Activated CD4-positive, alpha-beta T cell treated with anti-CD3 and anti-CD28 coated beads, Interleukin-2, amount 10 ng/mL, durations not matched to agents 7 days and 5 days (primary cell): ENCODE measurements at places on chromosomes 7 and 10. TPM values are rescaled to one million over a fixed set of nuclear protein-coding genes. Genes with fewer than 3 reads are reported as not detected.

DNA sequence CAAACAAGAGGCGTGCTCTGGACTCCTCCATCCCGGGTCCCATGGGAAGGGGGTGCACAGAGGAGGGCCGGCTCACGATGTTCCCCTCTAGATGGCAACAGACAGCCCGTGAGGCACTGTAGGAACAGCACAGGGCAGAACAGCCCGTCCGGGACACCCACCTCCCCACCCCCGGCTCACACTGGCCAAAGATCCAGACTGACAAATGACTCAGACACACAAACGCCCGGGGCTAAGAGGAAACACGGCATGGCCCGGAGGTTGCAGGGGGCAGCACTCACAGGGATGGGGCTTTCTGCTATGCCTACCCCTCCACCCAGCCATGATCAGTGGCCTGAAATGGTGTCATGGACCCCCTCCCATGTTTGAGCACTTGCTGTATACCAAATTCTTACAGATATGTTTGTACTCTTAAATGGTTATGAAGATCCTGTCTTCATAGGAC, 4.9 kb upstream of the ELN start:
- no peak overlapping the region for H3K27ac ChIP-seq
- H3K4me1 ChIP-seq: no peaks in the 10 kb centered on the region
- no peaks in the 10 kb centered on the region for H3K36me3 ChIP-seq

- peaks cover 19% of the 10 kb centered on the region for H3K27me3 ChIP-seq
- H3K27ac ChIP-seq: no peak overlapping the region
- no peaks in the 10 kb centered on the region for H3K4me1 ChIP-seq
These were observed 458.1 kb downstream of the RPS24 start for GRCh38 chr10:78491812-78492211.

DNA sequence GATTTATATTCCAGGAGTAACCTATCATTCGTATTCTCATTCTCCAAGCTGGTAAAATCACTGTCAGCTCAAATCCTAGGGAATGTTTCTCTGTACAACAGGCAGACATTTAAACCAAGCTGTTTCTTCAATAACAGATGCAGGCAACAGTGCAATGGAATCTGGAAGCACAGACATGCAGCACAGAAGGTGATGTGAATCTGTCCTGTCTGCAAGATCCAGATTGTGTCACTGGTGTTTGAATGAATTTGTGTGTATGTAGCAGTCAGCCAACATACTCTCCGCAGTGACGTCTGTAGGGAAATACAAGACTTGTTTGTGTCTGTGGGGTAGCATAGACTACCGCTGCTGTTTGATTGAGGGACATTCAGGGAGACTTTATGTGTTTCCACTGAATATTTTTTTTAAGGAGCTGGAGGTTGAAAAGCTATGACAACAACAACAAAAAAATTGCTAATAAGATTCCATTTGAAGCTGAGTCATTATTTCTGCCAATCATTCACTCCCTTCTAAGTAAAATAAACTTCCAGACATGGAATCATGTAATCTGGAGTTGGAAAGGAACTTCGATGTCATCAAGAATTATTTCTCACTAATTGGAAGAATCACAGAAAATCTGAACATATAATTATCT, 122.9 kb upstream of the MYO3A start:
- H3K4me3 ChIP-seq: no peak overlapping the region
- no peak overlapping the region for H3K27ac ChIP-seq
- no peaks in the 10 kb centered on the region for H3K36me3 ChIP-seq
- H3K4me1 ChIP-seq: no peaks in the 10 kb centered on the region
- H3K27me3 ChIP-seq: no peaks in the 10 kb centered on the region
- DNase-seq: no peak

GRCh38 chr7:11573128-11573750, 258.8 kb downstream of the THSD7A start:
- DNase-seq: no peak
- H3K27ac ChIP-seq: no peak overlapping the region
- H3K4me1 ChIP-seq: no peaks in the 10 kb centered on the region
- H3K36me3 ChIP-seq: no peaks in the 10 kb centered on the region
- no peaks in the 10 kb centered on the region for H3K27me3 ChIP-seq

DNA sequence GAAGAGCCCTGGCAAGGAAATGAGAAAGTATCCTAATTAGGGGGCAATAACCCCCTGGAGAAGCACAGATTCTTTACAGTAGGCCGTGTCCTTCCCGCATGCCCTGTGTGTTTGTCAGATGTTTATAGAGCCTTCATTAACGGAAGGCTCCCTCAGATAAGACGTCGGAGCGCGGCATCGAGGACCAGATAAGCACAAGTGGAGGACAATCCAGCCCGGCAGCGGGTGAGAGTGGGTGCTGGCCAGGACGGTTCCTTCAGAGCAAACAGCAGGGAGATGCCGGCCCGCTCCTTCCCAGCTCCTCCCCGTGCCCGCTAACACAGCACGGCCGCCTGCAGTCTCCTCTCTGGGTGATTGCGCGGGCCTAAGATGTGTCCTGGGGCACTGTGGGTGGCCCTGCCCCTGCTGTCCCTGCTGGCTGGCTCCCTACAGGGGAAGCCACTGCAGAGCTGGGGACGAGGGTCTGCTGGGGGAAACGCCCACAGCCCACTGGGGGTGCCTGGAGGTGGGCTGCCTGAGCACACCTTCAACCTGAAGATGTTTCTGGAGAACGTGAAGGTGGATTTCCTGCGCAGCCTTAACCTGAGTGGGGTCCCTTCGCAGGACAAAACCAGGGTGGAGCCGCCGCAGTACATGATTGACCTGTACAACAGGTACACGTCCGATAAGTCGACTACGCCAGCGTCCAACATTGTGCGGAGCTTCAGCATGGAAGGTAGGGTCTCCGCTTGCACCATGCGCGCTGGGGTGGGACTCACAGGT, at the start of gene GDF2:
GDF2 (plus strand) TSS at position 155 of the 762 bp plus-strand sequence; CDS start at position 370, 215 bp downstream.
- no peak within 1 kb of the TSS for H3K27ac ChIP-seq
- no peak within 1 kb of the TSS for H3K4me3 ChIP-seq
- DNase-seq: no peak
- no peaks in the 10 kb centered on the region for H3K4me1 ChIP-seq

DNA sequence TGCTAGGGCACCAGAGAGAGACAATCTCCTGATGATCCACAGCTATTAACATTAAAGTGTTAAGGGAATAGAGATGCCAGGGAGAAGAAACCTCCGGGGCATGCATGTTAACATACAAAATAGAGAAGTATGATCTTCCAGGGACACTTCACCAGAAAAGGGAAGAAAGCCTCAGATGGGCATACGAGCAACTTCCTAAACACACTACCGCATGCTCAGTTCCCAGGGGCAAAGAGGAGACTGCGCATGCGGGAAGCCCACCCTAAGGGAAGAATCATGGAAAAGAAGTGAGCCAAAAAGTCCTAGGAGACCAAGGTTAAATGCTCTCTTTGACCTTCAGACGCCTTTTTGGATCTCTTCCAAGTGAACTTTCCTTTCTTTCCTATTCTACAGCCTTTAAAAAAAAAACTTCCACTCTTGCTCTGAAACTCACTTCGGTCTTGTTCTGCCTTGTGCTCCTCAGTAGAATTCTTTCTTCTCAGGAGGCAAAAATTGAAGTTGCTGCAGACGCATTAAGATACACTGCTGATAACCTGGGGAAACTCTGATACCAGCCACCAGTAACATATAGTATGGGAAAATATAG, 1211.3 kb downstream of the REEP3 start:
- DNase-seq: no peak
- no peaks in the 10 kb centered on the region for H3K4me1 ChIP-seq
- no peak overlapping the region for H3K27ac ChIP-seq
- no peak overlapping the region for H3K4me3 ChIP-seq
- no peaks in the 10 kb centered on the region for H3K27me3 ChIP-seq

DNA sequence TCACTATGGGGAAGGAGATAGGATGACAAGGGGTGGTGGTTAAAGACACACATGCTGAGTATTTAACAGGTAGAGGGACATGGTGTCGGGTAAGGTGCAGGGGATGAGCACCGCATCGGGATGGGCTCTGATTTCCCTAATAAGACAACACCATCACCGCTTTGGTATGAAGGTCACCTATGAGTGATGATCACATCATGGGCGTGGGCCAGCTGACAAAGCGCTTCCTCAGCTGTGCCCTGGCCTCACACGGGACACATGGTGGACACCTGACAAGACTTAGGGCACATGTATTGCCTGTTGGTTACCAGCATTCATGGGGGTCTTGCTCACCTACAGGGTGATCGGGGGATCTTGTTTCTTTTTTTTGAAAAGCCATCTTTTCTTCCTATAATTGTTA, 12.8 kb downstream of the C7orf57 start:
- DNase-seq: no peak
- peaks cover 22% of the 10 kb centered on the region for H3K4me1 ChIP-seq
- peaks cover 1% of the 10 kb centered on the region for H3K27me3 ChIP-seq
- H3K36me3 ChIP-seq: no peaks in the 10 kb centered on the region

GRCh38 chr7:146889806-146890555, 773.4 kb downstream of the CNTNAP2 start:
- H3K27me3 ChIP-seq: no peaks in the 10 kb centered on the region
- H3K4me1 ChIP-seq: no peaks in the 10 kb centered on the region
- no peak overlapping the region for H3K27ac ChIP-seq
- H3K4me3 ChIP-seq: no peak overlapping the region

GRCh38 chr7:31962246-31962645, 108.0 kb downstream of the PDE1C start:
- H3K27me3 ChIP-seq: no peaks in the 10 kb centered on the region
- H3K4me3 ChIP-seq: no peak overlapping the region
- H3K4me1 ChIP-seq: no peaks in the 10 kb centered on the region
- no peak for DNase-seq
- H3K27ac ChIP-seq: no peak overlapping the region

- H3K4me1 ChIP-seq: peaks cover 42% of the 10 kb centered on the region
- no peak overlapping the region for H3K4me3 ChIP-seq
- peaks cover 9% of the 10 kb centered on the region for H3K36me3 ChIP-seq
- no peak for DNase-seq
These were observed 12.2 kb upstream of the SVIL start for GRCh38 chr10:29646960-29647461.

- H3K4me1 ChIP-seq: peaks cover 2% of the 10 kb centered on the region
- no peak overlapping the region for H3K4me3 ChIP-seq
- H3K27me3 ChIP-seq: no peaks in the 10 kb centered on the region
- H3K27ac ChIP-seq: no peak overlapping the region
- DNase-seq: peak; percentile 20
These were observed 69.1 kb downstream of the MEST start for GRCh38 chr7:130560972-130561371.

DNA sequence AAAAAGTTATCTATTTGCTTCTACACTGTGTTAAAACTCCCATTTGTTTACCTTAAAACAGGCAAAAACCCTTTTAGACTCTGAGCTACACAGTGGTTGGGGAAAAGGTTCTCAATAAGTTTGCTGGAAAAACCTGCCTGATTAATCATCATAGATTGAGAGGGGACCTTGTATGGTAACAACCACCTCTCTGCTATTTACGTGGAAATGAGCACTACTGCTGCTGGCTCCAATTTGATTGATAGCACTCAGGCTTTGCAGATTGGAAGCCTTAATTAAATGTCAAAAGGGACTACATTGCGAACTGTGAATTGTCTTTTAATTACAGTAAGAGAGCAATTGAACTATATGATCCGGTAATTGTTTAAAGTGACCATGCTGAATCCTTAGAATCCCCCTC, 119.0 kb upstream of the IMMP2L start:
- H3K4me3 ChIP-seq: no peak overlapping the region
- H3K4me1 ChIP-seq: no peaks in the 10 kb centered on the region
- no peaks in the 10 kb centered on the region for H3K36me3 ChIP-seq
- DNase-seq: no peak
- H3K27ac ChIP-seq: no peak overlapping the region

- no peak for DNase-seq
- H3K4me1 ChIP-seq: no peaks in the 10 kb centered on the region
- no peak overlapping the region for H3K4me3 ChIP-seq
- H3K27me3 ChIP-seq: no peaks in the 10 kb centered on the region
These were observed 913.9 kb upstream of the AUTS2 start for GRCh38 chr7:68684246-68684839.

GRCh38 chr10:58399410-58399809, 14.2 kb downstream of the TFAM start:
- H3K4me1 ChIP-seq: no peaks in the 10 kb centered on the region
- DNase-seq: no peak
- no peak overlapping the region for H3K27ac ChIP-seq

Gene DRGX
- not detected for total RNA-seq

Gene ZCCHC24
- 0.52 TPM for total RNA-seq

Gene GRM8
- not detected for total RNA-seq

Gene MSMB
- not detected for total RNA-seq

Gene PARP12
- total RNA-seq: 129 TPM

Gene IFRD1
- total RNA-seq: 26.5 TPM

Gene GIMAP1
- 19.6 TPM for total RNA-seq

Gene CCDC7
- 18.3 TPM for total RNA-seq
